Esophagus squamous epithelium (tissue), 5 donors: ENCODE measurements at places on chromosomes 1 and 21.
A peak's percentile ranks its signal among the peaks of the same experiment; 100 is the strongest.

DNA sequence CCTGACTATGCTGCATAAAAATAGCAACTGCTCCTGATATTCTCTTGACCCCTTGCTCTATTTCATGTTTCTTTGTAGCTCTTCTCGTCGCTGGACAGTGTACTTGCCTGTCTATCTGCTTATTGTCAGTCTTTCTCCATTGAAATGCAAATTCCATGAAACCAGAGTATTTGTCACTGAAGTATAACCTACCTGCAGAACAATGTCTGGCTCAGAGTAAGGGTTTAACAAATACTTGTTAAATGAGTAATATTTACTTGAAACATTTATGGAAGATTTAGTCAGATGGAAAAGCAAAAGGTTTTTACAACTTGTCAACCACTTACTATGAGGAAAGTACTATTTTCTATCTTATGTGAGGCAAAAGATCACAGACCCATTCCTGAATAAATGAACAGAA lies 19.9 kb upstream of the ERICH3 start:
- H3K36me3 ChIP-seq: no peaks in the 10 kb centered on the region
- no peak overlapping the region for H3K27ac ChIP-seq
- no peaks in the 10 kb centered on the region for H3K27me3 ChIP-seq
- H3K4me3 ChIP-seq: no peak overlapping the region
- H3K4me1 ChIP-seq: no peaks in the 10 kb centered on the region

- DNase-seq: no peak
- peak within 1 kb of the TSS; percentile 47 for H3K27ac ChIP-seq
- H3K4me3 ChIP-seq: peak within 1 kb of the TSS; percentile 35
- H3K27me3 ChIP-seq: no peaks in the 10 kb centered on the region
- H3K4me1 ChIP-seq: peaks cover 28% of the 10 kb centered on the region
- H3K36me3 ChIP-seq: no peaks in the 10 kb centered on the region
Observed at GRCh38 chr1:27634985-27635367, at the start of gene FGR. TSS of gene FGR (minus strand) at chr1:27635185. CDS start at chr1:27623916, 11,269 bp downstream.

- no peaks in the 10 kb centered on the region for H3K36me3 ChIP-seq
- no peaks in the 10 kb centered on the region for H3K4me1 ChIP-seq
Observed at GRCh38 chr21:40047993-40048730, 180.9 kb downstream of the PCP4 start.

- H3K4me3 ChIP-seq: no peak overlapping the region
- H3K4me1 ChIP-seq: no peaks in the 10 kb centered on the region
- no peak for DNase-seq
- H3K36me3 ChIP-seq: no peaks in the 10 kb centered on the region
Observed at GRCh38 chr21:26227130-26227529, 56.6 kb upstream of the APP start.

GRCh38 chr21:33642896-33643657 lies 776 bp downstream of the ITSN1 start:
- H3K4me3 ChIP-seq: peak overlapping the region; percentile 92
- no peak for DNase-seq
- peaks cover 53% of the 10 kb centered on the region for H3K4me1 ChIP-seq
- peak overlapping the region; percentile 92 for H3K27ac ChIP-seq
- H3K36me3 ChIP-seq: no peaks in the 10 kb centered on the region

DNA sequence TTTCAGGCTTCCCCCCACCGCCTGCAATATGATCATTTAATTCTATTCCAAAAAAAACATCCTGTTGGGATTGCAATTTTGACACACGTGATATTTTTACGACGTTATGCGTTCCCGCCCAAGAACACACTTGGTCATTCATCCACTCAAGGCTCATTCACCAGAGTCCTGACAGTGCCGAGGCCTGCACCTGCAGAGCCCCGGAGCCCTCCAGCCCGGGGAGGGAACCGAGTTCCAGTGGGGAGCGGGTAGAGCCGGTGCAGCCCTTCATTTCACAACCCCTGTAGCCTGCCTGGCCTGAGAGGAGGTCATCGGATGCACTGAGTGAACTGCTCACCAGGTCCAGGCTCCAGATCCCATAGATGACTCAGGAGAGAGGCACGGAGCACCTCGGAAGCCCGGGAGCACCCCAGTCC lies 156.0 kb upstream of the BACE2 start:
- H3K27ac ChIP-seq: no peak overlapping the region
- no peaks in the 10 kb centered on the region for H3K36me3 ChIP-seq
- H3K4me1 ChIP-seq: no peaks in the 10 kb centered on the region

GRCh38 chr1:155199792-155200191 lies 7.9 kb downstream of the THBS3 start:
- H3K4me1 ChIP-seq: peaks cover 17% of the 10 kb centered on the region
- DNase-seq: no peak
- no peaks in the 10 kb centered on the region for H3K27me3 ChIP-seq
- H3K36me3 ChIP-seq: peaks cover 52% of the 10 kb centered on the region

GRCh38 chr1:209516771-209517680 lies 66.5 kb upstream of the CAMK1G start:
- no peaks in the 10 kb centered on the region for H3K27me3 ChIP-seq
- H3K4me3 ChIP-seq: no peak overlapping the region
- H3K27ac ChIP-seq: no peak overlapping the region
- DNase-seq: no peak
- H3K36me3 ChIP-seq: no peaks in the 10 kb centered on the region

- no peak overlapping the region for H3K4me3 ChIP-seq
- no peaks in the 10 kb centered on the region for H3K27me3 ChIP-seq
- H3K36me3 ChIP-seq: no peaks in the 10 kb centered on the region
- DNase-seq: no peak
- no peaks in the 10 kb centered on the region for H3K4me1 ChIP-seq
- H3K27ac ChIP-seq: no peak overlapping the region
Observed at GRCh38 chr1:180540697-180541594, 17.8 kb upstream of the OVAAL start.

DNA sequence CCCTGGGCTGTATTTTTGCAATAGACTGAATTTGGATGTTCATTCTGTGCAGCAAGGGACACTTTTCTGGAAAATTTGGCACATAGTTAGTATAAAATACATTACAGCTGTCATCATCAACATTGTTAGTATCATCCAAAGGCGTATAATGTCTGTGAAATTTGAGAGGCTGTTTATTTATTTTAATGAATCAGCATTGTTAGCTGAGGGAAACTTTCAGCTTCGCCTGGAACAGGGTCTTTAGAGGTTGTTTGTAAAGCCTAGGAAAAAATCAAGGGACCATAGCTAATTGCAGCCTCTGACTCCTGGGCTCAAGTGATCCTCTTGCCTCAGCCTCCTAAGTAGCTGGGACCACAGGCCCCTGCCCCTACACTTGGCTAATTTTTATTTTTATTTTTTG lies 106.8 kb upstream of the USP24 start:
- no peak overlapping the region for H3K27ac ChIP-seq
- no peak overlapping the region for H3K4me3 ChIP-seq
- H3K4me1 ChIP-seq: no peaks in the 10 kb centered on the region
- no peak for DNase-seq
- no peaks in the 10 kb centered on the region for H3K27me3 ChIP-seq

GRCh38 chr1:101365186-101365585 lies 128.4 kb downstream of the S1PR1 start:
- DNase-seq: no peak
- H3K36me3 ChIP-seq: no peaks in the 10 kb centered on the region
- H3K27ac ChIP-seq: peak overlapping the region; percentile 49
